ENCODE measurements at places on chromosomes 6 and 20.

DNA sequence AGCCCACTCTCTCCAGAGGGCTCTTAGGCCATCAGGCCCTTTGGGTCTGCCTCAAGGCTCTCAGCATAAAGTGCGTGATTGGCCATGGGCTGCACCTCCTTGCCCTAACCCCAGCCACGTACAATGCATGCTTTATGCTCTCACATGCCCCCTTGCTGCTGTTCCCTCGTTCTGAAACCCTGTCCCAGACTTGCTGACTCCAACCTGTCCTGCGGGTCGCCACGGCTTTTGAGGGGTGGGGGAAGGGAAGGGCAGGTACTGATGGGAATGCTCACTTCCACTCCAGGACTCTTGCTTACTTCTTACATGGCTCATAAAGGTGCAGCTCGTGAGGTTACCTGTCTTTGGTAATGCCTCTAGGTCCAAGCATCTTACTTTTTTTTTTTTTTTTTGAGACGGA lies 6.0 kb downstream of the ARMC12 start:
- DNase-seq = no peak

GRCh38 chr6:106743612-106744011 lies 114.2 kb downstream of the QRSL1 start:
- no peak for DNase-seq

GRCh38 chr6:168117942-168118341 lies 38.9 kb upstream of the FRMD1 start:
- DNase-seq = no peak

DNA sequence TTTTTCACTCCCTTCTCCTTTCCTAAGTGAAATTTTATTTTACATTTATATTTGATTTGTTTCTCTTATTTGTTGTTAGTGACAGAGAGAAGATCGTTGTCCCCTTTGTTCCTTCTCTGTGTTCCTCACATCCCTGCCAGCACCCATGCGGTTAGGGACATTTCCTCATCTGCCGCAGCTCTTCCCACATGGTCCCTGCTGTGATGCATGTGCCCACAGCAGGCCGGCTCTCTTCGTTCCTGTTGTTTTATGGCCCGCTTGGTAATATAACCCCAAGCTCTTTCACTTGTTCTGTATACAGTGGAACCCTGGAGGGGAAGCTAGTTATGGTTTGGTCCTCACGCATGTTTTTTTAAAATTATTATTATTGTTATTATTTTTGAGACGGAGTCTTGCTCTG lies 23.6 kb downstream of the DTD1 start:
- DNase-seq = no peak

GRCh38 chr20:38460040-38460623 lies 12.5 kb upstream of the RALGAPB start:
- no peak for DNase-seq

DNA sequence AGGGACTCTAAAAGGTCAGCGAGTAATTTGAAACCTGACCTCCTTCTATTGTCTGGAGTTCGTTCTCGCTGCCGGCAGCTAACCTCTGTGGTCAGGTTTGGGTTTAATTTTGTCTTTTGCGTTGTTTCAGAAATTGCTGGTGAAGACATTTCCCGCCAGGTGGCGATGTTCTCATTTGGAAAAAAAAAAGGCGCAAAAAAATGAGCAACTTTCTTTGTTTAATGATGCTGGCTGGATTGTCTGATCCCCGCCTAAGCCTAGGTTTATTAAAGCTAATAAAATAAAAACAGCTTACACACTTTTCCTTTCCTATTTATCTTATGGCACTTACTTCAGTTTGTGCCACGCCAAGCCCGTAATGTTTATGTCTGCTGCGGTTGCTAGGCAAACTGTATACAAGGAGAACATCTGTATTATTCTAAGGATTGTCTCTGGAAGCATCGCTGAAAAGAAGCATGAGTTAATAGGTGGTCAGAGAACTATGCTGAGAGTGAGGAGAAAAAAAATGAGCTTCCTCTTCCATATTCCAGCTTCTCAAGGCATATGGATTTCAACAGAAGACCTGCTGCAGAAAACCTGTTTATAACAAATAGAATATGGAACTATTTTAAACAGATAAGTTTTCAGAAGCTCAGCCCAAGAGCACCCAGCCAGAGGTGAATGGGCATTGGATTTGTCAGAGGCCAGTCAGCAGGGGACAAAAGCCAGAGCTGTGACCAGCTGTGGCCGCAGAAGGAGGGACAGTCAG lies 205.7 kb downstream of the DOK5 start:
- no peak for DNase-seq

- no peak for DNase-seq
These were observed 12.4 kb downstream of the WFDC3 start for GRCh38 chr20:45779011-45779915.

- DNase-seq = no peak
These were observed 75.4 kb downstream of the FILIP1 start for GRCh38 chr6:75418233-75418632.

DNA sequence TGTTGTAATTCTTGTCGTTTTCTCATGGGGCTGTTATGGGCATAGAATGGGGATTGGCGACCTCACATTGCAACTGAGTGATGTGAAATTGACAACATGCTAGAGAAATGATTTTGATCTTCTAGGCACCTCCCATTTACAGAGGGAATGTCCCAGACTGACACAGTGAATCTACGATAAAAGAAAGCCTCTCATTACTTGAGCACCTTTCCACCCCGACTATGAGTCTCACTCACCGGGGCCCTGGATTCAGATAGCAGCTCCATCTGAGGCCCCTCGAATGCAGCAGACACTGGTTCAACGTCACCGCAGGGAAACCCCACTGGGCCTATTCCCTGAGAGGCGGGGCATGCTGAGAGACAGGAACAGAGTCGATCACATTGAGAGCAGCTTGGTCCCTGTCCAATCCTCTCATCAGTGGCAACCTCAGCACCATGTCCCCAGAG lies 49.1 kb downstream of the NFATC2 start:
- DNase-seq = no peak

- no peak for DNase-seq
These were observed 39.8 kb upstream of the HBS1L start for GRCh38 chr6:135094403-135094821.

GRCh38 chr6:52115145-52115741 lies 27.8 kb upstream of the PKHD1 start:
- no peak for DNase-seq

- DNase-seq = no peak
These were observed 30.4 kb downstream of the KDM1B start for GRCh38 chr6:18185624-18186023.

DNA sequence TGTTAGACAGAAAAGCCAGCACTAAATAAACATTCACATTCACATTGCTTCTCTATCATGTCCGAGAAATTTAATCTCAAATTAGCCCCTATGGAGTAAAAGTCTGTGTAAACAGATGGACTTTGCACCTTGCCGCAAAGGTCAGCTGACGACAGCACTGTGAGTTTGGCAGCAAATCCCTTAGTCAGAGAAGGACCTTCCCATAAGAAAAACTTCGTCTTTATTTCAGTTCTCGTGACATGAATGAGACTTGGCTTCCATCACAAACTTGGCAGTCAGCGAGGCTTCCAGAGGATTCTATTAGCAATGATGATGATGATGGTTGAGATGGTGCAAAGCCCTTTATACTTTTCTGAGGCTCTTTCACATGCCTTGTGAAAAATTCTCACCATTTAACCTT lies 133.7 kb upstream of the IFNGR1 start:
- no peak for DNase-seq

- DNase-seq = no peak
These were observed 517.4 kb upstream of the JARID2 start for GRCh38 chr6:14728396-14729024.

- DNase-seq = no peak
These were observed 161.4 kb upstream of the PREP start for GRCh38 chr6:105564121-105564902.

GRCh38 chr6:160792708-160793107 lies 90.7 kb downstream of the PLG start:
- no peak for DNase-seq

GRCh38 chr6:158314737-158315136 lies 2.5 kb downstream of the TULP4 start:
- no peak for DNase-seq

- DNase-seq = no peak
These were observed 9.5 kb downstream of the SIRPG start for GRCh38 chr20:1648101-1648500.

DNA sequence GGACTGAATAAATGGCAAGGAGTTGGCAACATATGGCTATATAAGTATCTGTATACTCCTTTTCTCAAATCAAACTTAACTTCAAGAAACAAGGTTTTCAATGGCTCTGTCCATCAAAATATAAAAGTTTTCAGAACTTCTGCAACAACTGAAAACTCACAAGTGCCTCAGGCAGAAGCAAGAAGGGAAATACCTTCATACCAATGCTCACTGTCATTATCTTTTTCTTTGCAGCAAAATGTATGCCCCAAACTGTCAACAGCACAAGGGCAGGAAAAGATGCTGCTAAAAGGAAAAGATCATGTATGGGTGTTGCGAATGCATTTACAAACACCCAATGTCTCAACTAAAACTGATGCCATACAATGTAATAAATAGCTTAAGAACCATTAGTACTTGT lies 45.9 kb downstream of the PTPRK start:
- DNase-seq = no peak

DNA sequence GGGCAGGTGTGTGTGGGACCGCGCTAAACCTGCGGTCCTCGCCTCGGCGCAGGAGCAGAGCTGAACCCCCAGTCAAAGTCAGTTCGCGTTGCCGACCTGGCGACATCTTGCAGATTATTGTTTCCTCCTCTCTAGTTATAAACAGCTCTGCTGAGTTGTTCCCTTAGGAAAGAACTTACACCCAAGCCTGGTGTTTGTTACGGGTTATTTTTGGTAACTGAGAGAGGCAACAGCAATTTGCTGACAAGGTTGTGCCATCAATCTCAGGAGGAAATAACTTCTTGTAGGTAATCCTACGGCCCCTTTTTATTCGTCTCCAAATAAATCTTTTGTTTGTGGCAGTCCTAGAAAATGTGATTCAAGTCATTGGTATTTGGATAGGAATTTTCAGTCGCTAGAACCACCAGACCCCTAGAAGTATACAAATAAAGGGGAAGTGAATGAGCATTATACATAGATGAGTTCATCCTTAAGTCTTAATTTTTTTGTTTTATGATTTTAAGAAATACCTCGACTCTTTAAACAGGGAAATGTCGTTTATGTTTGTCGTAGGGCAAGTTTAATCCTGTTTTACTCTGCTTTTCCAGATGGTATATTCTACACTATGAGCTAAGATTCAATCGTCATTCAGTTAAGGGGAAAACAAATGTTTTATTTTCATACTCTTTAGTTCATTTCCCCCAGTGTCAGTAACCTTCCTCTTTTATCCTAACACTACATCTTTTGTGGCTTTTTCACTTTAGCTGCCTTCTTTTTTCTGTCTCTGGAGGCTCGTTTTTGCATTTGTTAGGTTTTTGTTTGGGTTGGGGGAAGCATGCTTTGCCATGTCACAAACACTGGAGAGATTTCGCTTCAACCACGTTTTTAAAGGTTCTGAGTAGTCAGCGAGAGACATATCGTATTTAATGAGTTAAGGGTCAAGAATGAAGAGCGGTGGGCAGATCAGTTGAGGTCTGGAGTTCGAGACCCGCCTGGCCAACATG lies 1.2 kb downstream of the PM20D2 start:
- DNase-seq = no peak

GRCh38 chr6:162493917-162494316 lies 233.6 kb downstream of the PRKN start:
- no peak for DNase-seq

DNA sequence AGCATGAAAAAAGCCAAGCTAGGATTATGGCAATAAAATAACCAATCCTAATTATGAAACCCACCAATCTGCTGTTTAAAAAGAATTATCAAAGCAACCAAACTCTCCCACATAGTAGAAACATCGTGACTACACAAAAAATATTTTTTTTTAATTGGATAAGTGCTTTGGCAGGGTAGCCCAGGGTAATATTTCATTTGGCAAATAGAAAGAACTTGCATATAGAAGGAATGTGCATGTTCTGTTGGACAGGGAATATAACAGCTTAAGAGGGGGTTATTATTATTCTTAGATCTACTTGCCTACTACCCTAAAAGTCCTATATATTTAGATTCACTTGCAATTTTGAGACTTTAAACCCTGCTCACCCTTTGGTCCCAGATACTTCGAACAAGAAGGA lies 972 bp downstream of the GSTA3 start:
- no peak for DNase-seq

- no peak for DNase-seq
These were observed 45.4 kb downstream of the MYB start for GRCh38 chr6:135226537-135226936.

DNA sequence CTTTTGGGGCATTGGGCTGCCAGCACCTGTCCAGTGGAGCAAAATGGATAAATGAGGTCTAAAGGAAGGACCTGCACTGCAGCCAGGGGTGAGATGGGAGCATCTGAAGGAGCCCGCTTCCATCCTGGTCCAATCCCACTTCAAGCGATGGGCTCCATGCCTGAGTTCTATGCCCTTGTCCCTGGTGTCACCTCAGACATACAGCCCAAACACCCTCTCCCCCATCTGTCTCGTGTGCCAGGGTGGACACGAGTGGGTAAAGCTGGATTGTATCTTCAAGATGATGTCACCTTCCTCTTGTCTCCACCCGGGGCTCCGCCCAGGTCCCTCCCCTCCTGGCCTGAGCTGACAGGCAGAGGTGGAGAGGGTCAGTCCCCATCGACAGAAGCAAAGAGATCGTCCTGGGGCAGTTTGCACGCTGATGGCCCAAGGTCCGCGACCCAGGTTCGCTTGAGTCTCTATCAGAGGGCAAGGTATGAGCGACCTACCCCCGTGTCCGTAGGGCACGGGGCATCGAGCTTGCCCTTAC lies 544 bp downstream of the SMIM29 start:
- no peak for DNase-seq

- DNase-seq = no peak
These were observed 120.1 kb upstream of the CCDC28A start for GRCh38 chr6:138653435-138653834.

DNA sequence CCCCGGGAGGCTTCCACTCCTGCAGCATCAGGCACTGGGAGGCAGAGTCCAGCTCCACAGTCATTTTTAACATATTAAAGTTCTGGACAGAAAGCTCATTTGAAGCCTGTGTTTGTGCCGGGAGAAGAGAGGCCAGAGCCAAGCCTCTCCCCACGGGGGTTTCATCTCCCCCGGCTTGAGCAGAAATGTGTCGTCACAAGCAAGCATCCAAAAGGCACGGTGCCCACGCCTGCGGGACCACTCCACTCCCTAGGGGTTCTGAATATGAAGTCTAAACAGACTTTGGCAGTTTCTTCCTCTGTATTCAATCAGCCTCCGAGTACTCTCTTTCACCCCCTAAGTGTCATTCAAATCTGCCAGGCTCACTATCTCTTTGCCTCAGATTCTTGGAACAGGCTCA lies 75.3 kb downstream of the STK35 start:
- DNase-seq = no peak

GRCh38 chr20:382291-383115 lies 1.9 kb downstream of the TRIB3 start:
- DNase-seq = no peak

All from NCI-H1436 treated with DMSO at 0.1 percent for 48 hours (cell line).